ENCODE measurements at places on chromosomes 1 and 21.

GRCh38 chr1:60169206-60169605 is 95.6 kb upstream of the C1orf87 start:
- no peak for DNase-seq

DNA sequence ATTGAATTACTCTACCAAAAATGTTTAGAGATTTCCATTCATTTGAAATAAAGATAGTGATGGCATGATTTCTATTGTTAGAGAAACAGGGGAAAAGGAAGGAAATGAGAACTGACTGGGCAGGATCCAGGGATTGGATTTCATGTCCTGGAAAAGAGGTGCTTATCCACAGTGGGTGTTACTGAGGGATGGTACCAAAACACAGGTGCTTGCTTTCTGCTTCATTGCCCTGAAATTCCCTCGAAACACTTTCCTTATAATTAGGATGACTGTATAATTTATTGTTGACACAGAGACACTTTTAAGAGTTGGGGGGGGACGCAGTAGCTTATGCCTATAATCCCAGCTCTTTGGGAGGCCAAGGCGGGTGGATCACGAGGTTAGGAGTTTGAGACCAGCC is 185.0 kb upstream of the KCNK2 start:
- DNase-seq, result no peak

DNA sequence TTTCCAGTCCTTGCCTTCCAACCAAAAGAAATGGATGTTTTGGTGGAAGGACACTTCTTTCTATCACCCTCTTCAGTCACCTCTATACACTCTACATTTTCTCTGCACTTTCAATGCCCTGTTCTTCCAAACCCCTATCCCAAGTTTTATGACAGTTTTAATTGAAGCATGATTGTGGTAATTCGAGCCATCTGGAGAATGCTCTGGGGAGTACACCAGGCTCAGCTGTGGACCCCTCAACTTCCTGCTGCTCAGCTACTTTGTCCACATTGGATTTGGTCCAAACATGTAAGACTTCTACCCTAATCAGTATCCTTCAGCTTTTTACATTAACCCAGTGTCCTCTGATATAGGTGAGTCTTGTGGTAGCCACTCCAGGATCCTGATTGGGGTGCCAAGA is 129.6 kb downstream of the SYT2 start:
- DNase-seq, result no peak

DNA sequence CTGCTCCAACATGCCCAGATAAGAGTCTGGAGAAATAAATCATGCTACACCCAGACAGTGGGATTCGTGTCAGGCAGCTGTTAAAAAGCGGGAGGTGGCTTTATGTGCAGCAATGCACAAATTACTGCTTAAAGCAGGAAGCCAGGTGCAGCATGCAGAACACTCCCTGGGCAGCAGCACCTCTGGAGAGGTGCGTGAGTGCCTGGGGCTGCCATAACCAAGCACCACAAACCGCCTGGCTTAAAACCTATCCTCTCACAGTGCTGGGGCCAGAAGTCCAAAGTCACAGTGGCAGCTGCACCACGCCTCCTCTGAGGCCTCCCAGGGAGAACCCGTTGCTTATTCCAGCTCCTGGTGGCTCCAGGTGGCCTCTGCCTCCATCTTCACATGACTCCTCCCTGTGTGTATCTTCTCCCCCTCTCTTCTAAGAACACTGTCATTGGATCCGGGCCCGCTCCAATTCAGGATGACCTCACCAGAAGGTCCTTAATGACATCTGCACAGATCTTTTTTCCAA is 115.6 kb downstream of the SIK1 start:
- no peak for DNase-seq

DNA sequence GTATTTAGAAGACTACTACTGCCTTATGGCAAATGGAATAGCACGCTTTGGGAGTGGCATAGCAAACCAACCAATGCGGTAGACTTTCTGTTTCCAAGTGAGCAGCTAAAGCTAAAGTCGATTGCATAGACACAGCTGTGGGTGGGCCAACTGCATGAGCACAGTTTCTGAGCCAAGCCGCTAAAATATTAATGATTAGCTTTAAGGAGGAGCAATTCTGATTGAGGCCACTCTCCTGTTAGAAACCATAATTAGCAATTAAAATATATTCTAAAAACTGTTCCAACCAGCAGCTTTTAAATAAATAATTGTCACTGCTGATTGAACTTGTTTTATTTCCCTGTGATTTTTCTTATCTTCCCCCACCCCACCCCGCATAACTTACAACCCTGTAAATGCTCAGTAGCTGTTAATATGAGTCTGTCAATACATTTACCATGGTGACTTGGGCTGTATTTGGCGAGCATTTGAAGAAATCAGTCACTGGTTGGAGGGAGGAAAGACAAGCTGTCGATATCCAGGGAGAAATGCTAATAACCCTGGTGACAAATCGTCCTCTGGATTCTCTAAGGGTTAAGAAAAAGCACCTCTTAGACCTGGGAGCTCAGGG is 32.2 kb downstream of the RNF220 start:
- DNase-seq, result no peak

GRCh38 chr1:3911981-3912808 is 12.1 kb upstream of the C1orf174 start:
- DNase-seq, result no peak

DNA sequence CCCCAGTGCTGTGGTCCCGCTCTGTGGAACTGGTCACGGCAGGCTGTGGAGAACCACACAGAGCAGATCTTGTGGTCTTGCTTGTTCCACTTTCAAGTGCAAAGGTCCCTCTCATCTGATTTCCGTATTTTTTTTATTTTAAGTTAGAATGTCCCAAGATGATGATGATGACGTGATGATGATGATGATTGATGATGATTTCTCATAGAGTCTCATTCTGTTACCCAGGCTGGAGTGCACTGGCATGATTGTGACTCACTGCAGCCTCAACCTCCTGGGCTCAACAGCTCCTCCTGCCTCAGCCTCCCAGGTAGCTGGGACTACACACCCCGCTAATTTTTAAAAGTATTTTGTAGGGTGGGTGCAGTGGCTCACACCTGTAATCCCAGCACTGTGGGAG is 12.2 kb downstream of the EVA1C start:
- no peak for DNase-seq

- DNase-seq, result no peak
These were observed 6.8 kb upstream of the IFNGR2 start for GRCh38 chr21:33396436-33396835.

DNA sequence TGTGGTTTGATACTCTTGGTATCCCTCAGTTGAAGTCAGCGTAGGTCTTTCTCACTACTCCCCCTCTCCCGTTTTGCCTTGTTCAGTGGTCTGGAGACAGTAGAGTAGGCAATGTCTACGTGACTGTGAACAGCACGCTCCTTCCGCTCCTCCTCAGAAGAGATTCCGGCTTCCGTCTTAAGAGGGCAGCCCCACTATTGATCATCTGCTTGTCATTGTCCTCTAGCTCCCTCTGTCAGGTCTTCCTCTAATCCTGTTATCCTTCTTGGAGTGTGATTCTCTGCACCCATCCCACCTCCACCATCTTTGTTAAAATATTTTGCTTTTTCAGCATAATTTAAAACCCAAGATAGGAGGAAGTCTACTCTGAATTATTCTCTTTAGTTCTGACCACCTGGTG is 129.9 kb upstream of the KCNK2 start:
- no peak for DNase-seq

- no peak for DNase-seq
These were observed 35.8 kb downstream of the GREM2 start for GRCh38 chr1:240575981-240576662.

GRCh38 chr1:228141226-228142044 is 1.4 kb downstream of the GUK1 start:
- no peak for DNase-seq

GRCh38 chr1:69611316-69611715 is 43.6 kb downstream of the LRRC7 start:
- DNase-seq, result no peak

DNA sequence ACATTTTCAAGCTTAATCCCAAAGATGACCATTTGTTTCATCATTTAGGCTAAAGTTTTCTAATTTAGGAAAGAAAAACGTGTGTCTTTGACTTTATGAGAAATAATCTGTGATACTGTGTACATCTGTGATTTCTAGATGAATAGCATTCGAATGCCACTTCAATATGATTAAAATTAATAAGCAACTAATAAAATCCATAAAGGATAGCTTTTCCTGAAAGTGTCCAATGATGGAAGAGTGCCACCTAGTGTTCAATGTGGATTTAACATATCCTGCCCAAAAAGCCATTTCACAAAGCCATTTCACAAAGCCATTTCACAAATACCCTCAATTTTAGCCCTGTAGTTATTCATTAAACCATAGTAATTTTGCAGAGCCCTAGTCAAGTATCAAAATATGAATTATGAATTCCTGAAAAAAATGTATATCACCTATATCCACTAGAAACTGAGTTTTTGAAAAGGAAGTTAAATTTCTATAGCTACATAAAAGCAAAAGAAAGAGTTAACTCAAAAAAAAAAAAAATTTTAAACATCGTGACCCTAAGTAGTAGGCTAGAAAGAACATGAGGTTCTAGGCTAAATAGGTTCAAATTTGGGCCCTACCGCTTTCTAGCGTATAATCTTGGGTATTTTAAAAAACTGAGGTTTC is 19.1 kb downstream of the NME7 start:
- no peak for DNase-seq

GRCh38 chr1:17745479-17745955 is 9.6 kb upstream of the ACTL8 start:
- DNase-seq, result no peak

DNA sequence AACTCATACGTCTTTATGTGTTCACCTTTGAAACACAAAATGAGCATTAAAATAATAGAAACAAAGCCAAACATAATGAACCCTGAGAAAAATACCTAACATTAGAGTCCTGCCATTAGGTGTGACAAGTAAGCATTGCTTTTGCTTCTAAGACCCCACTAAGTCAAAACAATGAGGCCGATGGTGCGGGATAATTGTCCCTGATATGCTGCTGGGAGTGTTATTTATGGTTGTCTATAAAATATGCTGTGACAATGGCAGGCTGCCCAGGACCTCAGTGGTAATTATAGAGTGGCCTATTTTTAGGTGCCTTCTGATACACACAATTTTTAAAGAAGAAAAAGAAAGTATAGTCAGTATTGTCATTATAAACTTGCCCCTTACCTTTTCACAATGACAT is 1423.1 kb downstream of the AMY1C start:
- no peak for DNase-seq

DNA sequence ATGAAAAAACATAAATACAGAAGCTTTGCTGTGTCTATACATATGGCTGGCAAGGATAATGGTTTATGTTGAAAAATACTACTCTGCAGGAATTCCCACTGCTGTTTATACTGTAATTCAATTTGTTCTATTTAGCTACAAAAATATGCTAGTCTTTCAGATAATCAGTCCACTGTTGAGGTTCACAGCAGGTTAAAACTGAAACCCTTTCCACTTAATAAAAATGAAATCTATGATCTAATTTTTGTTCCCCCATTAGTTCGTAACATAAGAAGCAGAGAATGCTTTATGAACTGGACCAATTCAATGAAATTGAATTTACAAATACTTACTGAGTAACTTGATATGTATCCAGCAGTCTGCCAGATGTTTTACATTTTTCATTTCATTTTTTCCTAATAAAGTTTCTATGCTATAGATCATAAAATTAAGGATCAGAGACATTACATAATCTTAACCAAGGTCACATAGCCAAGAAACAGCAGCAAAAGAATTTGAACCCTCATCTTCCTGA is 360.1 kb upstream of the BEND5 start:
- no peak for DNase-seq

All from stimulated activated CD8-positive, alpha-beta memory T cell treated with anti-CD3 and anti-CD28 coated beads, Interleukin-7, amount 100 ng/mL, for 1 hour (primary cell).